ENCODE measurements at places on chromosomes 16 and 17.

DNA sequence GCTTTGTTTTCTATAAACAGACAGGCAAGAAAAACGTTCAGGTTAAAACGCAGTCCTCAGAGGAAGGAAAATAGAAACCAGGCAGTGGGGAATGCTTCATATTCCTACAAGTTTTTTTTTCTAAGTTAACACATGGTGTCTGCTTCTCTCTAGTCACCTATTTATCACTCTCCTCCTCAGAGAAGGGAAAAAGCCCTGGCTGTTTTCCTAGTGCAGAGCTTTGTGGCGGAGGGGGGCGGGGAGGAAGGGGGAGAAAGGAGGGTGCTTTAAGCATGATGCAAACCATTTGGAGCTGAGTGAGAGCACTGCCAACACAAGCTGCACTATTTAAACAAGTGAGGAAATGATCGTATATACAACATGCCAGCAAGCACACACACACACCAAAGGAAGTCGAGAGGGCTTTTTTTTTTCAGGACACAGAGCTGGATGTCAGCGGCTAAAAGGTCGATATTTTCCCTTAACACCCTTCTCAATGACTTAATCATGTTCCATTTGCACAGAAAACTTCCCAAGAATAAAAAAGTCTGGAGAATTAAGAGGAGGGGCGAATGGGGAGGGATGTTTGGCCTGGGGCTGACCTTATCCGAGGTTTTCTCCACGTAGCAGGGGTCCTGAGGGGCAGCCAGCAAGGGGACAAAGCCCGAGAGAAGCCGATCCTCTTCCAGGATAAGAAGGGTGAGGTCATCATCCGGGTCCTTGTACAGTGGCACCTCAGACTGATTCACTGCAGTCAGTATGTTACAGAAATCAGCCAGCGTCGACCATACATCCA, 117.4 kb downstream of the HIC1 start:
- no peak for DNase-seq

DNA sequence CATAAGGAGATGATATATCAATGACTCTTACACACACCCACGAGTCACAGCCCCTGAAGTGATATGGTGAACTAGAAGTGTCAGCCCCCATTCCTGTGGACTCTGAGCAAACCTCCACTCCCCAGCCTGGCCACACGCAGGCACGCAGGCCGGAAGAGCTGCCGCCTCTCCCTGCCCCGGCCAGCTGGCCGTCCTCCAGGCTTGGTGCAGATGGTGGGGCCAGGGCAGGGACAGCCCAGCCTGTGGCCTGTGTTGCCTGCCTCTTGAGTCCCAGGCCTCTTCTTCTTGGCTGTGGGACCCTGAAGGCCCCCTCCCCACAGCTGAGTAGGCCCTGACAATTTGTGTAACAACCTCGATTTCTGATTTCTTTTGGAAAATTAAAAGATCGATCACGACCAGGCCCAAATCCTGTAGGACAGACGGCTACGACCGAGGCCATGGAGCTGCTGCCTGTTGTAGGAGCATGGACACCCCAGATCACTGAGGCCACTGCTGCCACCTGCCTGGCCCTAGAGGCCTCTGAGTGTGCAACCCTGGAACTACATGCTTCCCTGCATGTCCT, 10.0 kb upstream of the MPRIP start:
- DNase-seq: no peak

DNA sequence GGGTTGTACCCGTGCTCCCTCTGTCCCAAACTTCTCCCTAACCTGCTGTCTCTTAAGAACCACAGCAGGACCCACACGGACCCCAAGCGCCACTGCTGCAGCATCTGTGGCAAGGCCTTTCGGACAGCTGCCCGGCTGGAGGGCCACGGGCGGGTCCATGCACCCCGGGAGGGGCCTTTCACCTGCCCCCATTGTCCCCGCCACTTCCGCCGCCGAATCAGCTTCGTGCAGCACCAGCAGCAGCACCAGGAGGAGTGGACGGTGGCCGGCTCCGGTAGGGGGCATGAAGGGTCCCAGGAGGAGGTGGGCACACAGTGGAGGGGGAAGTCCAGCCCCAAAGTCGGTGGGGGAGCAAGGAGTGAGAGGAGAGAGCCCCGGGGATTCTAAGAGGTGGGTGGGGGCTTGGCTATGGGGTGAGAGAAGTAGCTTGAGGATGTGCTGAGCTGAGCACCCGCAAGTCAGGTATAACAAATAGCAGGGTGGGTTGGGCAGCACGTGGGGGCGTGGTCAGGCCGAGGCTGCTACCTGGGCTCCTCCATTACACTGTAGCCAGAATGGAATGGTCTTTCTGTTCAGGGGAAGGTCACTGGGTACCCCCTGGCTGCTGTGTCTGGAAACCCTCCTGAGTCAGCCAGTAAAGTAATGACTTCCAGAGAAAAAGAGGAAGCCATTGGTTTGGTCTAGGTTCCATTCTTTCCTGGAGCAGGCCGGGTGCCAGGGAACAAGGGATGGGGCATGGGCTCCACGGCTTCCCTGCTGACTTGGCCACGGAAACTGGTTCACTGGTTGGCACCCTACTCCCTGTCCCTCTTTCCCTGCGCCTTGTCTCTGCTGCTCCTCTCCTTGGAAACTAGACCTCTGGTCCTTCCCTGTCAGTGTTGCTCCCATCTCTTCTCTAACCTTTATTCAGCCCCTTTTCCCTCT, 7.1 kb downstream of the PRSS53 start:
- no peak for DNase-seq

DNA sequence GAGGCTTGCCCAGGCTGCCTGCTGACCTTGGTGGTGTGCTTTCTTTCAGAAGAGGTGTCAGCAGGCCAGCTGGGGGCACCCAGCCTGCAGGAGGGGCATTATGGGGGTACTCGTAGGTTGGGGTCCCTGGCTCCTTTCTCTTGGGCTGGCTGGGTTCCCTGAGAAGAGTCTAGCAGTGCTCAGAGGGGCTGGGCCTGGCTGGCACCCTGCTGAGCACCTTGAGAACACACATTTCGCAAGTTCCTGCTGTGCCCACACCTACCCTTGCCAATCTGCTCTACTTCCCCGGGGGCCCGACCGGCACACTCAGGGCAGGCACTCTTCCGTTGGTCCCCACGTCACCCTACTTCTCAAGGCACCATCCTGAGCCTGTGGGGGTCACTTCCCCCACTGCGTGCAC, 5.1 kb downstream of the CEMP1 start:
- no peak for DNase-seq

DNA sequence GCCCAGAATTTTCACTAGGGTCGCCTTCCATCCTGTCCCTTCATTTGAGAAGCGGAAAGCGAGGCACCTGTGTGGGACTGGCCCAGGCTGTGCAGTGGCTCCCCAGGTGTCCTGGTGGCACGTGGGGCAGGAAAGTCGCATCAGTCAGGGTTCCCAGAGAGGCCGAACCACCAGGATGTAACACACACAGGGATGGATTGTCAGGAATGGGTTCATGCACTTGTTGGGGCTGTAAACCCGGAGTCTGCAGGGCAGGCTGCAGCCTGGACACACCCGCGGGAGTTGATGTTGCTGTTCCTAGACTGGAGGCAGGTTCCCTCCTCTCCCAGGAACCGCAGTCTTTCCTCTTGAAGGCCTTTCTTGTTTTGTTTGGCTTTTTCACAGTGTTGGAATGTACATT, 30.7 kb upstream of the RPTOR start:
- no peak for DNase-seq

GRCh38 chr17:48910370-48910769, 2.2 kb downstream of the UBE2Z start:
- DNase-seq: no peak

GRCh38 chr17:79987187-79987934, 48.3 kb downstream of the TBC1D16 start:
- no peak for DNase-seq

DNA sequence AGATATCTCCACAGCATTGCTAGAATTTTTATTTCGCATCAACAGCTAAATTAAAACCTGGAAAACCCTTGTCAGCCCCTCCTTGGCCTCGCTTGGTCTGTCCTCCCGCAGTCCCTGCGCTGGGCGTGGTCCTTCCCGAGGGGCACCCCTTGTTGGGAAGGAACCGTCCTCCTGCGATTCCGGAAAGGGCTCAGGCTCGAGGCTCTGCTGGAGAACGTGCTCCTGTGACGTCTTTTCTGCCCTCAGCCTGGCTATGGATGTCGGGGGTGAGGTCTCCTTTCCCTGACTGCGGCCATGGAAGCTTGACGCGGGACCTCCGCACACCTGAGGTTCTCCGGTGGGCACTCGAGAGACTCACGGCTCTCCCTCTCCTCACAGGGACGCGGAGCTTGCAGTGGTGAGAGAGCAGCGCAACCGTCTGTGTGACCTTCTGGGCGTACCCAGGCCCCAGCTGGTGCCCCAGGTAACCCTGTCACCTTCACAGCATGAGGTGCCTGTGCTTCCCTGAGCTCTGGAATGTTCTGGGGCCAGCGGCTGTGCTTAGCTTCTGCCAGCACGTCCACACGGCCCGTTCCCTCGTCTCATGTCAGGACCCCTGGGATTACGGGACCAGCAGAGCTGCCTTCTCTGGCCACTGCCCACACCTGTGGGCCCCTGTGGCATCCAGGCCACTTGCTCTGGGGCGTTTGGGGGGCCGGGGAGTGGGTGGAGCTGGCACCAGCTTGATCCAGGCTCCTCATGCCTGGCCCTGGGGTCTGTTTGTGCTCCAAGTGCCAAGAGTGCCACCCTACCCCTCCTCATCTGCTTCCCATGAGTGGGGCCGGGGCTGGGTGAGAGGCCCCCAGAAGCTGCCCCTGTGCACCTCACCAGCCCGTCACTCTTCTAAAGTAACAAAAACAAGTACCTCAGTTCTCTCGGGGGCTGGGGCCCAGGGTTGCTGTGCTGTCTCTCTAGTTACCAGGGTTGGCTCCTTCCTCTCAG, 101.5 kb upstream of the ZNF750 start:
- no peak for DNase-seq

DNA sequence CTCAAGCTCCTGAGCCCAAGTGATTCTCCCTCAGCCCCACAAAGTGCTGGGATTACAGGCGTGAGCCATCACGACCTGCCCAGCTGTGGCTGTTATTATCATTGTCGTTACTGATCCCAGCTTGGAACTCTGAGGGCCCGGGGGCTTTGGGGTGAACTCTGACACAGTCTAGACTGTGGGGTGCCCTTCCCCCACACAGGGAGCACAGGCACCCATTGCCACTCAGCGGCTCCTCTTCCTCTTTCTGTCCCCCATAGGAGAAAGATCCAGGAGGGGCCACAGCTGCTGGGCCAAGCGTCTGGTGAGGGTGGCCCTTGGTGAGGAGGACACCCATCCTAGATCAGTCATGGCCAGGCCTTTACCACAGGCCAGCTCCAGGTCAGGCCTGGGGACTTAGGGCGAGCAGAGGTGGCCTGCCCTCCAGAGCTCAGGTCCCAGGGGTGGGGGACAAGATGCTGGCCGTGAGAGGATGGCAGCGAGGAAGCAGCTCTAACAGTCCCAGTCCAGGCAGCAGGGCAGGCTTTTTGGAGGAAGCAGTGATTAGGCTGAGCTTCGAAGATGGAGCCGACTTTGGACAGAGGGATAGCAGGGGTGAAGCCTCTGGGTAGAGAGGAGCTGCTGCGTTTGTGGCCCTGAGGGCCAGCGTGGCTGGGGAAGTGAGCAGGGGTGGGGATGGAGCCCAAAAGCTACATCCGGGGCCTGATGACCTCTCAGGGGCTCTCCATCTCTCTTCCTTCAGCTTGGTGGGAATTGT, 24.7 kb downstream of the TMEM235 start:
- no peak for DNase-seq

GRCh38 chr16:84699147-84699711, 571 bp upstream of the USP10 start:
- DNase-seq: no peak

DNA sequence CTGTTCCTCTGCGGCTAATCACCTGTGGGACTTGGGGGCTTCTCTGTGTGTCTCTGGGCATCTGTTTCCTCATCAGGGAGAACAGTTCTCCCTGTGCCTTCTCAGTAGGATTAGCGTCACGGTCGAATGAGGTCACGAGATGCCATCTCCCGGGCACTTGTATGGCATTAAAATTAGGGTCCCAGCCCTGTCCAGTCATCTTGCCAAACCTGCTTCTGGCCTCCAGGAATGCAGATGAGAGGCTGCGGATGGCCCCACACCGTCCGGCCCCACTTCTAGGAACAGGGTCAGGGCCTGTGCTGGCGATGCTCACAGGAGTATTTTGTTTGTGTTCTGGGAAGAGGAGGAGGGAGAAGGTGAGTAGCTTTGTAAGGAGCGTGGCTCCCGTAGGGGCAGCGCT, 58.5 kb downstream of the OR1D5 start:
- DNase-seq: no peak

DNA sequence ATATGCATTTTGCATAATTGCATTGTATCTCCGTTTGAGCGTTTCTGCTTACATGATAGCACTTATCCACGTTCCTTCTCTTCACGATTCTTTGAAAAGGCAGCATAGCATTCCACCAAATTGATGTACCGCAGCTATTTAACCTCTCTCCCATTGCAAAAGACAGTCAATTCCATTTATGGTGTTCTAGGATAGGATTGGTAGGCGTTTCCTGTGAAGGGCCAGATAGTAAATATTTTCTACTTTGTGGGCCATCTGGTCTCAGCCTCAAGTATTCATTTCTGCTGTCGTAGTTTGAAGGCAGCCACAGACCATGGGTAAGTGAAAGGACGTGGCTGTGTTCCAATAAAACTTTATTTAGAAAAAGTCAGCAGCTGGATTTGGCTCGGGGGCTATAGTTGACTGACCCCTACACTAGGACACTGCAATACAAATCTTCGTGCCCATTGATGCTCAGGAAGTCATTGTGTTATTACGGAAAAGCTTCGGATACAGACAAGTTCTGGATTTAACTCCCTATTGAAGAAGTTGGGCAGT, 10.1 kb downstream of the SNX29 start:
- no peak for DNase-seq

- no peak for DNase-seq
These were observed 22.2 kb upstream of the CLEC18C start for GRCh38 chr16:70151391-70151790.

- no peak for DNase-seq
These were observed 107.7 kb upstream of the GPR139 start for GRCh38 chr16:20181416-20181815.

- no peak for DNase-seq
These were observed 20.7 kb downstream of the RNF112 start for GRCh38 chr17:19431691-19432090.

DNA sequence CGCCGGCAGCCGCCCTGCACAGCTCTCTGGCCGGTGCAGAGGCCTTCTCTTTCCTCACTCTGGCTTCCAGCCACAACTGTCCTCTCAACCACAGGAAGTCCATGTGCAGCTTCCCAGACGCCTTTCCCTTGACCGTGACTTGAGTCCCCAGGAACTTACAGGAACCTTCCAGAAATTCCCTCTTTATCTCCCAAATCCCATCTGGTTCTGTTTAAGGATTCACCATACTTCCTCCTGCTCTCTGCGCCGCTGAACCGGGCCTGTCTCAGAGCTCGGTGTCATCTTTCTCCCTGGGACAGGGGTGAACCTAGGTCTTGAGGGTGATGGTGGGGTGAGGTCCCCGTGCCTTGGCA, 65.2 kb upstream of the ZNF469 start:
- no peak for DNase-seq

- DNase-seq: no peak
These were observed 21.6 kb upstream of the ADCY7 start for GRCh38 chr16:50244504-50245416.

- no peak for DNase-seq
These were observed 23.6 kb upstream of the ATF7IP2 start for GRCh38 chr16:10362077-10362863.

Data from stimulated activated CD8-positive, alpha-beta memory T cell treated with anti-CD3 and anti-CD28 coated beads, Interleukin-15, amount 100 ng/mL, for 24 hours (primary cell).